ENCODE measurements at places on chromosomes 1 and 21.

GRCh38 chr1:205792961-205793673 lies 17.8 kb upstream of the RAB29 start:
- DNase-seq: no peak

DNA sequence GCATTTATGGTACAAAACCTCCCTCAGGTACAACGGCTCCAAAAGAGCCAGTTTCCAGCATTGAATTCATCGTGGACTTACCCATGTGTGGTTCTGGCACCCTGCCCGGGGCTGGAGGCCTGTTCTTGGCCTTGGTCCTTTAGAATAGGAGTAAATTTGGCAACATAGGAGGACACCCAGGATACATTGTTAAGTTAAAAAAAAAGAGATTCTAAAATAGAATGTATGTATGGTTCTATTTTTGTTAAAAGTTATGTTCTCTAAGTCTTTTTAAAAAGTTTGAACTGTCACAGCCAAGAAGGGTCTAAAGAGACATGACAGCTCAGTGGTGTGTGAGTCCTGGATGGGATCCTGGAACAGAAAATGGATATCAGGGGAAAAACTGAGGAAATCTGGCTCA lies 25.9 kb downstream of the EPHX1 start:
- no peak for DNase-seq

- no peak for DNase-seq
Measured at GRCh38 chr1:231850786-231851185, 224.2 kb downstream of the DISC1 start.

- DNase-seq: no peak
Measured at GRCh38 chr1:45327644-45328515, 1.2 kb downstream of the HPDL start.

- peak; percentile 66 for DNase-seq
Measured at GRCh38 chr1:174916846-174917245, 82.9 kb upstream of the CACYBP start.

DNA sequence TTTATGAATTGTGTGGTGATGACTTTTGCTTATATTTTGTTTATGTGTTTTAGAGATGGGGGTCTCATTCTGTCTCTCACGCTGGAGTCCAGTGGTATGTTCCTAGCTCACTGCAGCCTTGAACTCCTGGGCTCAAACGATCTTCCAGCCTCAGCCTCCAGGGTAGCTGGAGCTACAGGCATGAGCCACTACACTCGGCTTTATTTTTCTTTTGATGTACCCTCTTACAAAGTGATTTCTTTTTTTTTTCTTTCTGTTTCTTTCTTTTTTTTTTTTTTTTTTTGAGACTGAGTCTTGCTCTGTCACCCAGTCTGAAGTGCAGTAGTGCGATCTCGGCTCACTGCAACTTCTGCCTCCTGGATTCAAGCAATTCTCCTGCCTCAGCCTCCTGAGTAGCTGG lies 46.8 kb downstream of the CD247 start:
- DNase-seq: no peak

DNA sequence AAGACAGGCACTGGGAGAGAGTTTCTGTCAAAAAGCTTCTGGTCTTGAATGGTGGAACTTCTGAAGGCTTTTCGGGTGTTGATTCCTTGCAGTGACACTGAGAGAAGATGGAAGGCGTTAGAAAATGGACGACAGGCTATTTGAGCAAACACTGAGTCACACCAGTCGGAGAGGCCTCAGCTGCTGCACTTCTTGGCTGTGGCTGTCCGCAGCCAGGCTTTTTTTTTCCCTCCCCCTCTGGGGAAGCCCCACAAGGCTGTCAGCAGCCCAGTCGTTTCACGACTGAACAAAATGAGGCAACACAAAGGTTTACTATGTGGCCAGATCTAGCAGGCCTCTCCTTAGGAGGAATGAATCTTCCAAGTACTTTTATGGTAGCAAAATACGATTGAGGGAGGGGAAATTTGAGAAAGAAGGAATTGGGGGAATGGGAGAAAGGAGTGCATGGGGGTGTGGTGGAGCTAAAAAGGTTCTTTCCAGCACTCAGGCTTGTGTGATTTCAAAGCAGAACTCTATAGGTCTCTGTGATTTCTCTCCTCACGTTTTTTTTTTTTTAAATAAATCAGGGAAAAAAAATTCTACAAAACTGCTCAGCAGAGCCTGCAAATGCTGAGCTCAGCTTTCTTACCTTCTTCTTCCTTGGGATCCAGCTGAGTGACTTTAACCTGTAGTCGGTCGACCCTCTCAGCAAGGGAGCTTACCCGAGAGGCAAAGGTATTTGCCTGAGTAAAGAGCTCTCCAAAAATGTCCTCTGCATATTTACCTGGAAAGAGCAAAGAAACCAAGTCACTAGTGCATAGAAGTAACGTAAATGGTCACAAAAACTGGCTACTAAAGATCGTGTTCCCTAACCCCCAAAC lies 26.1 kb downstream of the GPR3 start:
- DNase-seq: peak; percentile 54

GRCh38 chr1:226972931-226973330 lies 32.8 kb downstream of the COQ8A start:
- DNase-seq: no peak

GRCh38 chr1:88221411-88221810 lies 462.7 kb upstream of the PKN2 start:
- DNase-seq: no peak

GRCh38 chr1:206472454-206472853 lies 2.2 kb downstream of the IKBKE start:
- peak; percentile 97 for DNase-seq

- peak; percentile 22 for DNase-seq
Measured at GRCh38 chr1:199362996-199363395, 664.5 kb upstream of the NR5A2 start.

GRCh38 chr1:160083968-160084770 lies 2.8 kb downstream of the KCNJ9 start:
- peak; percentile 20 for DNase-seq

DNA sequence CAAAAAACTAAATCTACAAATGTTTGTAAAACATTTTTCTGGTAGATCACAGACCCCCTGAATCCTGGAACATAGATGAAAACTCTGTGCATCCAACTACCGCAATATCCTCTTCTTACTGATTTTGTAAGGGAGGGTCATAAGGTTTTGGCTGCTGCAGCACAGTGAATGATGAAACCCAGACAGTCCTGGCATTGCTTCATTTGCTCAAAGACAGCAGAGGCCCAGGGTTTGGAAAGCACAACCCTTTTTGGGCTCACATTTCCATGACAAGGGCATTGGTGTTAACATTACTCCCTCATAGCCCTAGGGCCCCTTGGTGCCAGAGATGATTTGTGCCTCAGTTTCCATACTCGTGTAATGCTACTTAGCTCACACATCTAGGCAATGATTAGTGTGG lies 51.2 kb downstream of the PLXNA2 start:
- peak; percentile 80 for DNase-seq

DNA sequence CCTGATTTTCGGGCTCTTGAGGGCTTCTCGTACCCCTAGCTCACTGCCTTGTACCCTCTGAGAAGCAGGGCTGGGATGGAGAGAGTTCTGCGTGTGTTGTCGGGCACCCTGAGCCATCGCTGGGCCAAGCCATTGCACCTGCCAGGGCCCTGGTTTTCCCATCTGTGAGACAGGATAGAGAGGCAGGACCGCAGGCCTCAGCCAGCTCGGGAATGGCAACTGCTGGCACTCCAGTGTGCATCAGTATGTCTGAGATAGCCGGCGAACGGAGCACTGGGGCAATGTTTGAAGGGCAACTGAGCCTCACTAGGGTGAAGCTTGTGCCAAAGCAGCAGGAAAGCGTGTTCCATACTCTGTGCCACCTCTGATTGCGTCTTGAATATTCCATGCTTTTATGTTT lies 66.9 kb downstream of the TENT5C start:
- no peak for DNase-seq

- peak; percentile 71 for DNase-seq
Measured at GRCh38 chr1:215146240-215146975, 63.9 kb downstream of the KCNK2 start.

DNA sequence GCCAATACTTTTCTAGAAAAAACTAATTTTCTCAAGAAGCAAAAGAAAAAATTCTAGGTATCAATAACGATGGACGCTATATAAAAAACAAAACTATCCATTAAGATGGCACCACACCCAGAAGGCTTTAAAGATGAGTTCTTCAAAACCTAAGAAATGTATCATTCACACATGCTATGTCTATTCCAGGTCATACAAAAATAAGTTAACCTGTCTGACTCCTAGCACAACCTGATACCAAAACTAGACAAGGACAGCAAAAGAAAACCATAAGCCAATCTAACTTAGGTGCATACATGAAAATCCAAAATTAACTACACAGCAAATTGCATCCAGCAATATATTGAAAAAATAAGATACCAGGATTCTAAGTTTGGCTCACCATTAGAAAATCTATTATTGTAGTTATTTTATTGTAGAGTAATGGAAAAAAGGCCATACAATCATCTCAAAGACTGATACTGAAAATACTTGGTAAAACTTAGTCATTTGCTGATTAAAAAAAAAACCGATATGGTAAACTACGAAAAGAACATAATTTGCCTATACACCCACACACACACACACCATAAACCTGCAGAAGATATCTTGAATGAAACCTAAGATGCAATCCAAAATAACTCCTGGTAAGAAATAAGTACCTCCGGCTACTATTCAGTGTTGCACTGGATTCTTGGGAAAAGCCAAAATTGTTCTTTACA lies 55.0 kb downstream of the TRAF5 start:
- no peak for DNase-seq

GRCh38 chr1:6660415-6661049 lies 35.9 kb downstream of the THAP3 start:
- DNase-seq: no peak

DNA sequence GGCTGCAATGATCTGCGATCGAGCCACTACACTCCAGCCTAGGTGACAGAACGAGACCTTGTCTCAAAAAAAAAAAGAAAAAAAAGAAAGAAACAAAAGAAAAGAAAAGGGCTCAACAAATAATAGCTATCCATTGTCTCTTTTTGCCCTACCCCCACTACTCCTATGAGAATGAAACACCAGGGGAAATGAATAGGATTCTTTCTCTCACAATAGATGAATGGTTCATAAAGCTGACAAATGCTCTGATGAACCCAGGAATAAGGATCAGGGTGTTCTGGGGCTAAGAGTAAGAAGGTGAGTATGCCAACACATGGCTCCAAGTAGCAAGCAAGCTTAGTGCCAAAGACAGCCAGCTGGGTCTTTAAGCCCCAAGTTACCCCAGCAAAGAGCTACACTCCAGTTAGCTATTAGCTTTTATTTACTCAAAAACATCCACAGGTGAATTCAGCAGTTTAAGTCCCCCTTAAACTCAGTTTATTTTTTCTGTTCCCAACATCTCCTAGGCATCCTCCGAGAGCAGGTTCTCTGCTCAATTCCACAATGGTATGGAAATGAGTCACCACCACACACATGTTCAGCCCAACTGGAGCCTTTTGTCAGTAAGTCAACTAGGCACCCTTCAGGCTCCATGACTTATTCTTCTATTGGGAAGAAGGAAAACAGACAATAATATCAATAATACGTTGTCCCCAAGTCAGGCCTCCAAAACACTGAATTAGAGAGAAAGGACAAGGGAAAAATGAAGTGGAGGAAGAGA lies 4.2 kb downstream of the ADORA3 start:
- DNase-seq: no peak

DNA sequence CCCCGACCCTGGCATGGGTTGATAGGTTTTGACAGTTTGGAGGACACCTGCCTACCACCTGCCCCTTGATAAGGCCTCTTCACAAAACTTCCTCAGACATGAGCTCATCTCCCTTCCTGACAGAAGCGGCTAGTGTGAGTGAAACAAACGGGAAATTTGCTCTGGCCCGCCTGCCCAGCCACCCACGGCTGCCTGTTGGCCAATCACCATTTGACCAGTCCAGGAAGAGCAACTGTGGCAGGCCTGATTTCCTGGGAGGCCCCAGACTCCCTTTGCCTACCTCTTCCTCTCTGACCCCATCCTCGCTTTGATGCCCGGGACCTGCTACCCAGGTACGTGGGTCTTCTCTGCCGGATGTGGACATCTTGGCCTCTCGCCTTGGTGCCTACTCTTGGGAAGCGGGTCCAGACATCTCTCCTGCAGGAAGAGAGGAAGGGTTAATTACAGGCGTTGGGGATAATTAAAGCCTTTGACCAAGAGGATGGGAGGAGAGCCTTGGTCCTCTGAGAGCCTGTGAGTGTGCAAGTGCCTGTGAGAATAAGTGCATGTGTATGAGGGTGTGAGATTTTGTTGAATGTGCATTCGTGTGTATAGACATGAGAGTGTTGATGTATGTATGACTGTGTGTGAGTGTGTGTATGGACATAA lies 1.1 kb upstream of the EPHA2 start:
- DNase-seq: peak; percentile 80

DNA sequence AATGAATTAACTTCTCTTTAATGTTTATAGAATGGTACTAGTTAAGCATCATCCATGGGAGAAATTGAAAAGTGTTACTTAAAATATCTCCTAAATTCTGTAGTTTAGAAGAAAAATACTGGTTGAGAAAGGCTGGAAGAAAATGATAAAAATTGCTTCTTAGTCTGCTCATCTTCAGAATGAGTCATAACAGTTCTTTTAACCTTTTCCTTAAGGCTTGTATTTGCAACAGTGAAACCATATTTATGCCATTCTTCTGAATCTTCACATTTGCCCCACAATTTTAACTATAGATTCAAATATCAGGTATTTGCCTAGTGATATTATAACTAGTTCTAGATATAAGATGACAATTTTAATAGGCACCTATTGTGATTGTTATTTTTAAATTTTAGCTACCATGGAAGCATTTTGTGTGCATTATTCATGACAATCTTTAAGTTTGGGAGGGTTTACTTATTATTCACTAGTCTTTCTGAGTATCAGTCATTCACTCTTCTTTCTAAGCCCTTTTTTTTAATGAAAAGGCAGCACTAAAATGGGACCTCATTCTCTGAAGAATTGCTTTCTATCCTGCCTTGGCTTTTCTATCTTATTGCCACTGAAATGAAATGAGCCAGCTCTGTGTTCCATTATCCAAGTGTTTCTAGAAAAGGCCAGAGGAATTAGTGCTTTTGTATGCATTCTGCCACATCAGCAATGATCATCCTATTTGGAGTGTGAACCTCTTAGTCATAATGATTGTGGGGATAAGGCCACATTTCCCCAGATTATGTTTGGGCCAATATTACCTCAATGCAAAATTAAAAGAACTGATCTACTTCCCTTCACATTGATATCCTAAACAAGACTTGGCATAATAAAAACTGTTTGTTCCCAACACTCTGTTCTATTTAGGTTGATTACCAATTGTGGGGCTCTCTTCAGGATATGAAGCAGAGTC lies 58.4 kb downstream of the SAMSN1 start:
- DNase-seq: peak; percentile 43

GRCh38 chr1:15685820-15686219 lies 1.7 kb downstream of the PLEKHM2 start:
- DNase-seq: no peak

- peak; percentile 52 for DNase-seq
Measured at GRCh38 chr1:198640174-198640573, 1.3 kb downstream of the PTPRC start.

DNA sequence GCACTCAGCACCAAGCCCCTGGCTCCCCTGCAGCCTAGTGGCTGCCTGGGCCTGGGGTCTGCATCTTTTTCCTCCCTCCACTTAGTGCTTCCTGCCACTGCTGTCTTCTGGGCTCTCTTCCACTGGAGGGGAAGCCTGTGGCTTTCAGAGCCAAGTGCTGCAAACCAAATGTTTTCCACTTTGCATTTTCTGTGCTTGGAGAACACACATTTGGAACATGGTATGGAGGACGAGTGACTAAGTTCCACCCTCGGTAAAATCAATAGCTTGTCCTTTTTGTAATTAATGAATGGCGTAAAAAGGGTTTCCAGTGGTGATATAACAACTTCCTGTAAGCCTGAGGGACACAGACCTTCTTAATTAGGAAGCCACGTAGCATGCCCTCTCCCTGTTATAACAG lies 10.1 kb upstream of the GPR153 start:
- no peak for DNase-seq

GRCh38 chr1:189180057-189180456 lies 1297.6 kb downstream of the BRINP3 start:
- DNase-seq: no peak

Data from inflammatory macrophage treated with lipopolysaccharide for 4 hours (primary cell).